A549 treated with Mapracorat at 1 μM for 4 hours (cell line): ENCODE measurements at places on chromosomes 7 and 10. TPM values are rescaled to one million over a fixed set of nuclear protein-coding genes. Genes with fewer than 3 reads are reported as not detected.

Gene NRCAM
- 77.0 to 105 TPM (median 98.6 TPM) in 5 replicates for total RNA-seq

Gene PDZD7
- total RNA-seq = 0.53 to 1.2 TPM (median 0.76 TPM) in 5 replicates

Gene FAM200A
- 4.2 to 6.7 TPM (median 6.2 TPM) in 5 replicates for total RNA-seq

Gene LRMDA
- total RNA-seq = 3.1 to 5.7 TPM (median 4.7 TPM) in 5 replicates

Gene ZC3HAV1L
- 3.9 to 8.3 TPM (median 6.4 TPM) in 5 replicates for total RNA-seq

Gene UCMA
- not detected in 5 replicates for total RNA-seq

Gene SPDYE1
- not detected in 5 replicates for total RNA-seq

Gene ZNF716
- total RNA-seq = not detected in 5 replicates

Gene COL28A1
- total RNA-seq = 0.45 to 0.98 TPM (median 0.65 TPM) in 5 replicates

Gene KNDC1
- 0.77 to 1.9 TPM (median 1.3 TPM) in 5 replicates for total RNA-seq

Gene CCDC3
- 0.98 to 1.4 TPM (median 1.3 TPM) in 5 replicates for total RNA-seq

Gene NME8
- not detected in 5 replicates for total RNA-seq

Gene ELN
- 0.05 to 0.10 TPM (median 0.06 TPM) in 3 of 5 replicates, not detected in the others for total RNA-seq

Gene ACTR1A
- total RNA-seq = 82.6 to 93.3 TPM (median 92.4 TPM) in 5 replicates

Gene GRM8
- total RNA-seq = not detected in 5 replicates

Gene MICALL2
- 14.8 to 30.8 TPM (median 24.2 TPM) in 5 replicates for total RNA-seq

Gene CTTNBP2
- 0.33 to 0.78 TPM (median 0.48 TPM) in 5 replicates for total RNA-seq

Gene BHLHA15
- total RNA-seq = 0.21 to 0.71 TPM (median 0.43 TPM) in 5 replicates

Gene PPRC1
- total RNA-seq = 48.5 to 64.4 TPM (median 57.3 TPM) in 5 replicates

Gene RFC2
- 53.3 to 64.9 TPM (median 54.5 TPM) in 5 replicates for total RNA-seq

Gene NCF1
- 0.13 to 0.26 TPM (median 0.23 TPM) in 4 of 5 replicates, not detected in the other for total RNA-seq

Gene ELFN1
- 0.23 to 0.49 TPM (median 0.30 TPM) in 5 replicates for total RNA-seq

Gene IFIT1B
- total RNA-seq = not detected in 5 replicates
